Liver (tissue), 10 donors: ENCODE measurements at places on chromosomes 16 and 17. TPM values are rescaled to one million over a fixed set of nuclear protein-coding genes. Genes with fewer than 3 reads are reported as not detected.

- H3K27me3 ChIP-seq, result no peaks in the 10 kb centered on the region
- H3K27ac ChIP-seq, result no peak overlapping the region
- no peaks in the 10 kb centered on the region for H3K4me1 ChIP-seq
- DNase-seq, result no peak
- H3K36me3 ChIP-seq, result no peaks in the 10 kb centered on the region
Observed at GRCh38 chr17:8350339-8350738, 10.7 kb downstream of the ODF4 start.

GRCh38 chr16:61182391-61182790 lies 853.8 kb downstream of the CDH8 start:
- no peaks in the 10 kb centered on the region for H3K4me1 ChIP-seq
- H3K27me3 ChIP-seq, result no peaks in the 10 kb centered on the region
- H3K36me3 ChIP-seq, result no peaks in the 10 kb centered on the region
- no peak overlapping the region for H3K27ac ChIP-seq

- H3K27me3 ChIP-seq, result no peaks in the 10 kb centered on the region
- no peak for DNase-seq
- no peaks in the 10 kb centered on the region for H3K36me3 ChIP-seq
- H3K4me1 ChIP-seq, result no peaks in the 10 kb centered on the region
Observed at GRCh38 chr16:82178352-82178751, 8.3 kb upstream of the MPHOSPH6 start.

DNA sequence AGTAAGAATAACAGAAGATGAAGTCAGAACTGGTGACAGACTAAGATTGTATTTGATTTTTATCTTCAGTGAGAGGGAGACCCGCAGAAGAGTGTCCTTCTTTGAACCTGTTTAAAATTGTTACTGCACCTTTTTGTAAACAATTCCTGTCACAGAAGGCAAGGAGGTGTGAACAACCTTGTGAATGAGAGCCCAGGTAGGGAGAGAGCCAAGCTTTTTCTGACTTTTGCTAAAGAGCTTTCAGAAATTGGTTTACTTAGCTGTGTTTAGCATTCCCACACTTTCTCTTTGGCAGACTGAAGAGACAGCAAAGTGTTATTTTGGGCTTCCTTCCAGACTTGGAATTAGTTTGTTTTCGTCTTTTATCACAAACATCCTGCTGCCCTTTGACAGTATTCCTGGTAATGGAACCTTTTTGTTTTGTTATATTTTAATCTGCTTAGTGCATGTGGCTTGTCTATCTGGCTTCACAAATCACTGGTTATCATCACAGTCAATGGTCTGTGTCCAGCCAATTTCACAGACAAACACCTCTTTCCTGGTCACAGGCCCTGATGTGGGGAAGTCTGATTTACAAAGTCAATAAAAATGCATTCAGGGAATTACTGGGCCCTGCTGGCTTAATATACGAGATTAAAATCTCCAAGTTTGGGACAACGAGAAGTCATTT lies 85.7 kb upstream of the HS3ST2 start:
- H3K4me1 ChIP-seq, result no peaks in the 10 kb centered on the region
- no peak overlapping the region for H3K4me3 ChIP-seq
- no peaks in the 10 kb centered on the region for H3K36me3 ChIP-seq

GRCh38 chr16:76511203-76511602 lies 234.0 kb downstream of the CNTNAP4 start:
- no peaks in the 10 kb centered on the region for H3K27me3 ChIP-seq
- no peaks in the 10 kb centered on the region for H3K4me1 ChIP-seq
- no peak overlapping the region for H3K4me3 ChIP-seq
- H3K36me3 ChIP-seq, result no peaks in the 10 kb centered on the region
- H3K27ac ChIP-seq, result no peak overlapping the region

- no peak overlapping the region for H3K4me3 ChIP-seq
- H3K27ac ChIP-seq, result no peak overlapping the region
- no peaks in the 10 kb centered on the region for H3K27me3 ChIP-seq
Observed at GRCh38 chr16:8880839-8881510, 1.2 kb upstream of the LITAFD start.

GRCh38 chr16:86112178-86112577 lies 213.2 kb downstream of the IRF8 start:
- H3K27me3 ChIP-seq, result no peaks in the 10 kb centered on the region
- H3K4me1 ChIP-seq, result no peaks in the 10 kb centered on the region
- DNase-seq, result no peak

GRCh38 chr17:40063901-40064531 lies 1.3 kb downstream of the THRA start:
- no peak for DNase-seq
- H3K27me3 ChIP-seq, result no peaks in the 10 kb centered on the region
- no peaks in the 10 kb centered on the region for H3K4me1 ChIP-seq
- H3K36me3 ChIP-seq, result no peaks in the 10 kb centered on the region
- H3K4me3 ChIP-seq, result peak overlapping the region; percentile 90

- no peak for DNase-seq
- no peaks in the 10 kb centered on the region for H3K36me3 ChIP-seq
- no peaks in the 10 kb centered on the region for H3K4me1 ChIP-seq
- no peak overlapping the region for H3K4me3 ChIP-seq
- H3K27me3 ChIP-seq, result peaks cover 6% of the 10 kb centered on the region
Observed at GRCh38 chr16:7231762-7232161, 100.9 kb upstream of the RBFOX1 start.

DNA sequence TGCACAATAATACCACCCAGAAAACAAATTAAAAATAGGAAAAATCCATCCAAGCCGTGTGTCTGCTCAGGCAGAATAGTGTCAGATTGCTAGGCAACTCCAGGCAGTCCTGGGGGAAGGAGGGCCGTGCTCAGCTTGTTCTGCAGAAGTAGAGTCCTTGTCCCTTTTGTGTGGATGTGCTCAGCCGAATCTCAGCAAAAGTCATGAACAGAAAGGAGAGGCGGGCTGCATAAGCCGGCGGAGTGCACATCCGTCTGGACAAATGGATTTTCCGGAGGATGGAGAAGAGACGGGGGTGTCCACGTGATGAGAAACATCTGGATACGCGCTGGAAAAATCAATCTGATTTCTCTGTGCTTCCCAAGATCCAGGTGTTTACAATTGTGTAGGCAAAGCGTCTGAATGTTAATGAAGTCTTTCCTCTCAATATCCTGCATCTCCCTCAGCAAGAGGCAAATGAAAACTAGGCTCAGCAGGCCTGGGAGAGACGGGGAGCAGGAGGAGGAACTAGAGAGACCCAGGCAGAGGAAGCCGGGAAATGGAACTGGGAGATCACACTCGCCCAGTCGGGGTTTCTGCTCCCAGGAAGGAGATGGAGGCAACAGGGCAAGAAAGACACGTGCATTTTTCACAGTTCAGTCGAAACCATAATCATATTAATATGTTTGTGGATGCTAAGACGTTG lies 7.7 kb upstream of the RBFOX3 start:
- no peaks in the 10 kb centered on the region for H3K4me1 ChIP-seq
- H3K4me3 ChIP-seq, result no peak overlapping the region
- DNase-seq, result no peak
- H3K27ac ChIP-seq, result no peak overlapping the region
- no peaks in the 10 kb centered on the region for H3K36me3 ChIP-seq

DNA sequence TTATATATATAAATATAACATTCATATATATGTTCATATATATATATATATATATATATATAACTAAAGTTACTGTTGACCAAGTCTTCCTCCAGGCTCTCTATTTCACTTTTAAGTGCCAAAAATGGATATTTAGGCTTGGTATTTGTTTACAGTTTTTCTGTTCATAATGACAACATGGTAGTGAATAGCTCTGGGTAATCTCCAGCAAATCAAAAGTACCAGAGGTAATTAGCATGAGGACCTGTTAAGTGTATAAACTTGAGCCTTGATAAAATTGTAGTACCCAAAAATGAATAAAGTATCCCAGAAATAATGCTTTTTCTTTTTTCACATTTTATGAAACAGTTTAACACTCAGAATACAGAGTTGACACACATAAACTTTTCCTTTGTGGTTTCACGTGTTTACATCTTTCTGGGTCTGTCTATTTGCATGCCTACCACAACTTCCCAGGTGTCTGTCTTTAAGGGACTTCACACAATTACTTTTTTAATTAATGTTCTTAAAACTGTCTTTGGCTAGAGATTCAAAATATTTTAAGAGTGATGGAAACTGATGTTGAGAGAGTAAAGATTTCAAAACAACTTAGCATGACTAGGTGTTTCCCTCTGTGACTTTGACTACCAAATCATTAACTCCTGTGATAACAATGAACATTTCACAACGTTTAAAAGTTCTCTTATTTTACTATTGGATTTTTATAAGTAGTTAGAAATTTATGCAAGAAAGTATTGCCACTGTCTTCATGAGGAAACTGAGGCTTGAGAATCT lies 47.9 kb downstream of the RABEP1 start:
- peaks cover 1% of the 10 kb centered on the region for H3K36me3 ChIP-seq
- DNase-seq, result no peak
- H3K27ac ChIP-seq, result no peak overlapping the region
- no peaks in the 10 kb centered on the region for H3K27me3 ChIP-seq

DNA sequence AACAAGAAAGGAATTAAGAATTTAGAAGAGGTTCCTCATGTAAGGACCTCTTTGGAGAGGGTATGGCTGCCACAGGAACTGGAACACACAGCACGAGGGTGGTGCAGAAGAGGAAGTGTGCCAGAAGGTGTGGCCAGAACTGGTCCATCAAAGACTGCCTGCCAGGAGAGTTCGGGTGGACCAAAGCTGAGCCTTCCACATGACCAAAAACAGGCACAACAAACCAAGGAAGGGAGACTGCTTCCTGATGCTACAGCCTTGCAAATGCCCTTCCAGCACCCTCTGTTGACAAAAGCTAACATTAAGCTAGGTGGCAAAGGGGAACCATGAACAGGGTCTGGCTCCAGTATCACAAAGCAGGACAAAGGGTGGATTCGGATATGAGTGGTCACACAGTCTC lies 125.8 kb upstream of the TMEM97 start:
- H3K27ac ChIP-seq, result no peak overlapping the region
- H3K36me3 ChIP-seq, result peaks cover 2% of the 10 kb centered on the region
- no peaks in the 10 kb centered on the region for H3K27me3 ChIP-seq
- H3K4me1 ChIP-seq, result no peaks in the 10 kb centered on the region
- no peak for DNase-seq

DNA sequence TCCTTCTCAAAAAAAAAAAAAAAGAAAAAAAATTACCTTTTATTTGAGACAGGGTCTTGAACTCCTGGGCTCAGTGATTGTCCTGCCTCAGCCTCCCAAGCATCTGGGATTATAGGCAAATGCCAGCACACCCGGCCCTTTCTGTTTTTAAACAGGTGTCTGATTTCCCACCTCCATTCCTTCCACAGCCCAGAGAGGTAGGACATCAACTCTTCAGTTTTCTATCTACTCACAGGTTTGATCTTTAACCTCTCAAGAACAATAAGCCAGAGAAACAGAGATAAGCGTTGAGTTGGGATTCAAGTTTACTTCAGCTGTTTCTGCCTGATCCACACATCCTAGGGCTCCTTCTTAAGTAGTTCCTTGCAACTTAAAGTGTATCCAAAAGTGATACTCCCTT lies 41.5 kb upstream of the TEX2 start:
- H3K4me1 ChIP-seq, result no peaks in the 10 kb centered on the region
- no peak overlapping the region for H3K27ac ChIP-seq
- H3K4me3 ChIP-seq, result no peak overlapping the region
- DNase-seq, result no peak

- no peak overlapping the region for H3K4me3 ChIP-seq
- H3K27ac ChIP-seq, result no peak overlapping the region
- no peak for DNase-seq
- no peaks in the 10 kb centered on the region for H3K36me3 ChIP-seq
- H3K27me3 ChIP-seq, result no peaks in the 10 kb centered on the region
- no peaks in the 10 kb centered on the region for H3K4me1 ChIP-seq
Observed at GRCh38 chr16:75188832-75189477, 18.0 kb downstream of the CTRB2 start.

DNA sequence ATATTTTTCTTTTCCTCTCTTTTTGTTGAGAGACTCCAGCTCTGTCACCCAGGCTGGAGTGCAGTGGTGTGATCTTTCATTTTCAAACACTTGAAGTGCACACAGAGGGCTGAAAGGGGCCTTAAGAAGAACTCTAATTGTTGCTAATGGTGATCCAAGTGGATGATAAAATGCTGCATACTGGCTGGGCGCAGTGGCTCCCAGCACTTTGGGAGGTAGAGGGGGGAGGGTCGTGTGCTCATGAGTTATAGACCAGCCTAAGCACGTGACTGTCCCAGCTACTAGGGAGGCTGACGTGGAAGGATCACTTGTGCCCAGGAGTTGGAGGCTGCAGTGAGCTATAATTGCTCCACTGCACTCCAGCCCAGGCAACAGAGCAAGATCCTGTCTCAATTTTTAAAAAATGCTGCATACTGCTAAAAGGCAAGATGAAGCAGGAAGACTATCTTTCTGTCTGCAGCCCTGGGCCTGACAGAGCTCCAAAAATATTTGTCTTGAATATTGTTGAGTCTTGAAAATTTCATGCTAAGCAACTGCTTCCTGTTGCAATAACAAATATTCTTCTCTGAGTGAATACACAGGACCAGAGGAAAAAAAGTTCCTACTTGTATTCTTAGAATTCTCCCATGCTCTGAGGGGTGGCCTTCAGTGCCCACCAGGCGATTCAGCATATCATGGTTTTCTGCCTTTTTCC lies 63.7 kb upstream of the AKTIP start:
- DNase-seq, result no peak

GRCh38 chr17:69300222-69300621 lies 26.7 kb downstream of the ABCA5 start:
- no peaks in the 10 kb centered on the region for H3K27me3 ChIP-seq
- H3K36me3 ChIP-seq, result peaks cover 3% of the 10 kb centered on the region
- DNase-seq, result no peak
- no peak overlapping the region for H3K4me3 ChIP-seq
- no peaks in the 10 kb centered on the region for H3K4me1 ChIP-seq
- H3K27ac ChIP-seq, result no peak overlapping the region

DNA sequence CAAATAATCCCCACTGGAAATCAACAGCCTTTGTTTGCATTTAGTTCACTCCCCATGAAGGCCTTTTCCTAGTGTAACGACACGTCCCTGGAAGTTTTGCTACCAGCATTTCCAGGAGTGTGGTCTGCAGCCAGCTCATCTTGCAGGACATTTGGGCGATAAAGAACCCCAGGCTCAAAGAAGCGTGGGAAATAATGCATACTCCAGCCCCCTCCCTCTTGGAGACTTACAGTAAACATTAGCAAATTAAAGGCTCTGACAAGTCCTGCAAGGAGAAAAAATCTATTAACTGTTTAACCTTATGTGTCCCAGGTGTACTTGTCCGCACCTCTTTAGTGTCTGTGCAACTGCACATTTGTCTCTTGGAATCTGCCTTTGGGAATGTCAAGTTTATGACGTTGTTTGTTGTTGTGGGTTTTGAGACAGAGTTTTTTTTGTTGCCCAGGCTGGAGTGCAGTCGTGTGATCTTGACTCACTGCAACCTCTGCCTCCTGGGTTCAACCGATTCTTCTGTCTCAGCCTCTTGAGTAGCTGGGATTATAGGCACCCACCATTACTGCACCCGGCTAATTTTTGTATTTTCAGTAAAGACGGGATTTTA lies 131.1 kb downstream of the ABCC1 start:
- no peak overlapping the region for H3K4me3 ChIP-seq
- no peak for DNase-seq
- H3K36me3 ChIP-seq, result no peaks in the 10 kb centered on the region
- H3K27me3 ChIP-seq, result no peaks in the 10 kb centered on the region

Gene GLP2R
- total RNA-seq, result 0.67 TPM

Gene TLCD3B
- not detected for total RNA-seq

Gene FOXL1
- total RNA-seq, result not detected

Gene AATK
- 2.3 TPM for total RNA-seq

Gene METTL23
- 17.4 TPM for total RNA-seq

Gene ETV4
- 1.1 TPM for total RNA-seq

Gene MYH10
- total RNA-seq, result 37.8 TPM

Gene GALK1
- 80.3 TPM for total RNA-seq

Gene KRTAP3-2
- not detected for total RNA-seq

Gene MMP28
- total RNA-seq, result 0.59 TPM

Gene SETD6
- 6.9 TPM for total RNA-seq

Gene SSTR5
- not detected for total RNA-seq

Gene DNAH9
- total RNA-seq, result 0.09 TPM

Gene NEUROD2
- not detected for total RNA-seq

Gene SLC5A11
- total RNA-seq, result 0.67 TPM

Gene SEZ6L2
- total RNA-seq, result 0.25 TPM

Gene SCN4A
- total RNA-seq, result 0.70 TPM
